Activated B cell treated with CpG ODN at 0.5 μM for 24 hours (primary cell): ENCODE measurements at places on chromosomes 4 and X.

GRCh38 chr4:128686810-128687209, 122.7 kb upstream of the JADE1 start:
- peaks cover 1% of the 10 kb centered on the region for H3K27me3 ChIP-seq
- no peak overlapping the region for H3K4me3 ChIP-seq
- H3K4me1 ChIP-seq = peaks cover 17% of the 10 kb centered on the region
- H3K36me3 ChIP-seq = no peaks in the 10 kb centered on the region
- no peak overlapping the region for H3K27ac ChIP-seq
- DNase-seq = no peak

GRCh38 chr4:16289897-16290554, 63.8 kb upstream of the TAPT1 start:
- no peak overlapping the region for H3K4me3 ChIP-seq
- DNase-seq = no peak
- H3K27me3 ChIP-seq = peaks cover 6% of the 10 kb centered on the region

GRCh38 chr4:119638359-119638758, 9.8 kb upstream of the PDE5A start:
- no peaks in the 10 kb centered on the region for H3K36me3 ChIP-seq
- no peak overlapping the region for H3K27ac ChIP-seq
- H3K27me3 ChIP-seq = peaks cover 12% of the 10 kb centered on the region
- H3K4me3 ChIP-seq = no peak overlapping the region
- no peak for DNase-seq

DNA sequence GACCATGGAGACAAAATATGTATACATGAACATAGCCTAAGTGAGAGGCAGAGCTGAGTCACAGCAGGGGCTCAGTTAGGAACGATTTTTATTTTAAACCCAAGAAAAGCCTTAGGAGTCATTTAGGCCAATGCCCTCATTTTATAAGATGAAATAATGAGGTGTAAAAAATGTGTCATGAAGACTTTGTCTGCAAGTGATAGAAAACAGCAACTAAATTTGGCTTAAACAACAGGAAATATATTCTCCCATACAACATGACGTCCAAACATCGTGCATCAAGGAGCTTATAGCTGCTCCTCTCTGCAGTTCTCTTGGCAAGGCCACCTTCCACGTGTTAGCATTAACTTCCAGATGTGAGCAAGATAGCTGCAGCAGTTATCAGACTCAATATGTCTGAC, 16.8 kb downstream of the SCFD2 start:
- H3K36me3 ChIP-seq = peaks cover 61% of the 10 kb centered on the region
- no peak overlapping the region for H3K27ac ChIP-seq
- DNase-seq = no peak
- no peak overlapping the region for H3K4me3 ChIP-seq
- H3K4me1 ChIP-seq = peaks cover 2% of the 10 kb centered on the region
- no peaks in the 10 kb centered on the region for H3K27me3 ChIP-seq

DNA sequence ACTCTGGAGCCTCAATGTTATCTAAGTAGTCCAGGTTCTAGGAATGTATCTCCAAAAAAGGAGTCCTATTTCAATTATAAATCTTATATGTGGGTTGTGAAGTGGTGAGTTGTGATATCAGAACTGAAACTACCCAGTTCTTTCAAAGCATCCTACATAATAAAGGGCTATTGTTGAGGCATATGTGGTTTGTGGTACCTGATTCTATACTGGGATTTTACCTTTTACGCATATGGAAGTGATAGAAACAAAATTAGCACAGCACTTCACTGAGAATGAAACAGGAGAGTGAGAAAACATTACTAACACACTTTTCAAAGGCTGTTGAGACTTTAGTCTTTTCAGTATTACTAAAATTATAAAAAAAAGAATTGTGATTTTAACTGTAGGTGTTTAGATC, 417.7 kb upstream of the GALNT7 start:
- DNase-seq = no peak
- H3K4me3 ChIP-seq = no peak overlapping the region
- H3K36me3 ChIP-seq = no peaks in the 10 kb centered on the region
- H3K27me3 ChIP-seq = no peaks in the 10 kb centered on the region
- H3K4me1 ChIP-seq = no peaks in the 10 kb centered on the region
- no peak overlapping the region for H3K27ac ChIP-seq

GRCh38 chrX:154383359-154384283, 4.5 kb downstream of the EMD start:
- peaks cover 15% of the 10 kb centered on the region for H3K36me3 ChIP-seq
- DNase-seq = no peak
- no peaks in the 10 kb centered on the region for H3K27me3 ChIP-seq
- H3K4me1 ChIP-seq = peaks cover 18% of the 10 kb centered on the region

DNA sequence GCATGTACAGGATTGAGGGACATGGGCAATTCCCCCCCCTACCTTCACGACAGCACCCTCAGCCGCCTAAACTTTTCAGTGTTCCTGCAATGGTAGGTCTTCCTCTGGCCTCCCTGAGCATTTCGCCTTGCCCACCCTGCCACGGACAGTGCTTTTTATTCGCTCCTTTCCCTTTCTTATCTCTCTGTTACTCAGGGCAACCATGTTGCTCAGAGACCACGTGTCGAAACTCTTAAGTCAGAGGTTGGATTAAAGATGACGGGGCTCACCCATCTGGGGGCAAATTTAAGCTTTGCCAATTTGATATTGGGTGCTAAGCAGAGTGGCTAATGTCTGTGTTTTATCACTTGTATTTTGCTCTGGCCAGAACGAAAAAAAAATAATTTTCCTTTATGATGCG, 20.4 kb downstream of the TENM3 start:
- no peaks in the 10 kb centered on the region for H3K27me3 ChIP-seq
- no peak for DNase-seq
- no peaks in the 10 kb centered on the region for H3K36me3 ChIP-seq
- no peaks in the 10 kb centered on the region for H3K4me1 ChIP-seq
- no peak overlapping the region for H3K4me3 ChIP-seq
- no peak overlapping the region for H3K27ac ChIP-seq

DNA sequence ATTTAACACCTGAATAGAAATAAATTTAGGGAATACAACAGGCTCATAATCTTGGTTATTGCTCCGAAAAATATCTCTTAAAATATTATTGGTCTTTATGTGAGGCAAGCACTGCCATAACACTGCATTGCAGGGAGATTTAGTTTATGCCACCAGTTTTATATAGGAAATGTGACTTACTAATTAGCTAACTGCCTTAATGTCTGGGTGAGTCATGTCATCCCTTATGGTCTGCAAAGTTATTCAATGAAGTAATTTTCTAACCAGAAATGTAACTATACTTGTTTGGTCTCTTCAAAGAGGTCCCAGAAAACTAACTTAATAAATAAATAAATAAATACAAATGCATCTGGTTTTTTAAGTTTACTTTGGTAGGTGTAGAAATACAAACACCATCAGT, 597.2 kb downstream of the GALNTL6 start:
- DNase-seq = no peak
- H3K36me3 ChIP-seq = no peaks in the 10 kb centered on the region
- H3K27me3 ChIP-seq = no peaks in the 10 kb centered on the region
- no peak overlapping the region for H3K27ac ChIP-seq
- H3K4me1 ChIP-seq = no peaks in the 10 kb centered on the region

DNA sequence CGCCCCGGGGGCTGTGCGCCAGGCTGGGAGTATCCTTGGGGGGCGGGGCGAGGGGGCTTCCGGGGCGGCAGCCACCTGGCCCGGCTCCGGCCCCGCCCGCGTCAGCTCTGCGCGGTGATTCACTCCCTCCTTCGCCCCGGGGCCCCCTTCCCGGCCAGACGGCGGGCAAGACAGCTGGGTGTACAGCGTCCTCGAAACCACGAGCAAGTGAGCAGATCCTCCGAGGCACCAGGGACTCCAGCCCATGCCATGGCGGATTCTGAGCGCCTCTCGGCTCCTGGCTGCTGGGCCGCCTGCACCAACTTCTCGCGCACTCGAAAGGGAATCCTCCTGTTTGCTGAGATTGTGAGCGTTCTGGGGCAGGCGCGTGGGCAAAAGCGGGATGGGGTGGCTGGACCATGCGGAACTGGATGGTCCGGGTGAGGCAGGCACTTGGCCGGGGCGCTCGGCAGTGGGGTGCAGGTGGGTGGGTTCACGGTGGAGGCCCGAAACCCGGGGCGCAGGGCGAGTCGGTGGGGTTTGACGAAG, at the start of gene PLP2:
PLP2 (plus strand) TSS at position 147 of the 528 bp plus-strand sequence; CDS start at position 250, 103 bp downstream.
- H3K27me3 ChIP-seq = no peaks in the 10 kb centered on the region
- peak; percentile 59 for DNase-seq
- H3K4me3 ChIP-seq = peak within 1 kb of the TSS; percentile 89

DNA sequence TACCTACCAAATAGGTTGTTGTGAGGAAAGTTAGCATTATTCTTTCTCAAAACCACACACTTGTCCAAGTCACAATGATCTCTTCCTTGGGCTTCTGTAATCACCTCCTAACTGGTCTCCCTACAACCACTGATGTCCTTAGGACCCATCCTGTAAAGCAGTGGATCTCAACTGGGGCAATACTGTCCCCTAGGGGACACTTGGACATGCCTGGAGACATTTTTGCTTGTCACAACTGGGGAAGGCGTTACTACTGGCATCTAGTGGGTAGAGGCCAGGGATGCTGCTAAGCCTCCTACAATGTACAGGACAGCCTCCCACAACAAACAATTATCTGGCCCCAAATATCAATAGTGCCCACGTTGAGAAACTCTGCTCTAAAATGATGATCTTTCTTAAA, 118.7 kb upstream of the AP1S2 start:
- H3K4me1 ChIP-seq = peaks cover 24% of the 10 kb centered on the region
- H3K36me3 ChIP-seq = no peaks in the 10 kb centered on the region
- H3K4me3 ChIP-seq = no peak overlapping the region

- DNase-seq = no peak
- H3K4me3 ChIP-seq = no peak overlapping the region
- H3K27ac ChIP-seq = no peak overlapping the region
- H3K27me3 ChIP-seq = peaks cover 4% of the 10 kb centered on the region
- no peaks in the 10 kb centered on the region for H3K4me1 ChIP-seq
- no peaks in the 10 kb centered on the region for H3K36me3 ChIP-seq
Measured at GRCh38 chr4:169059306-169060211, 49.5 kb upstream of the CBR4 start.

DNA sequence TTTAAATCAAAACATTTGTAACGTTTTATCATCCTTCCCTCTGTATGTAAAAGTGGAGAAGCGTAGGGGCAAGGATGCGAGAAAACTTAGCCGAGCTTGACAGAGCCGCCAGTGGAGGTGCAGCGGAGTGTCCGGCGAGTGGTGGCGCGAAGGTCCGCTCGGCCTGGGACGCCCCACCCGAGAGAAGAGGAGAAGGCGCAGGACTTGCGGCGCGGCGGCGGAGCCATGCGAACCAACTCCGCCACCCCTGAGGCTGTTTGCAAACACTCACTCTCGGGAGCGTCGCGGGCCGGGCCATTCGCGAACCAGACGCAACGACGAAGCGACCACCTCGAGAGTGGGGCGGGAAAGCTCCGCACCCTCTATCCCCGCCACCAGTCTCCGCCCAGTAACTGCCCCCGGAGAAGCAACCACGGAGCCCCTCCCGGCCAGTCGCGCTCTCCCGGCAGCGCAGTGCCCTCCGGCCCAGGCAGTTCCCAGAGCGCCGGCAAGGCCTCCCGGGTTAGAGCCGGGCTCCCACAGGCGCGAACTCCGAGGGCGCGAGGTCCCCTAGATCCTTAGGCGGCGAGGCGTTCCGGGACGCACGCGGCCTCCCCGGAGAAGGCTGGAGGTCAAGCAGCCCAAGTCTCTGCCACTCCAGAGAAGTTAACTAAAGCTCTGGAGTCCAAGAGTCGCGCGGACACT, 2.3 kb upstream of the MAB21L2 start:
- no peak overlapping the region for H3K4me3 ChIP-seq
- H3K36me3 ChIP-seq = peaks cover 56% of the 10 kb centered on the region
- no peak overlapping the region for H3K27ac ChIP-seq

GRCh38 chr4:5461477-5461876, 246.9 kb downstream of the EVC2 start:
- no peaks in the 10 kb centered on the region for H3K27me3 ChIP-seq
- H3K36me3 ChIP-seq = no peaks in the 10 kb centered on the region
- DNase-seq = no peak
- no peak overlapping the region for H3K27ac ChIP-seq
- no peak overlapping the region for H3K4me3 ChIP-seq
- H3K4me1 ChIP-seq = no peaks in the 10 kb centered on the region

GRCh38 chr4:108029016-108029720, 39.5 kb downstream of the HADH start:
- no peak overlapping the region for H3K27ac ChIP-seq
- no peak overlapping the region for H3K4me3 ChIP-seq
- H3K27me3 ChIP-seq = no peaks in the 10 kb centered on the region

- no peak overlapping the region for H3K27ac ChIP-seq
- no peaks in the 10 kb centered on the region for H3K27me3 ChIP-seq
- H3K4me3 ChIP-seq = no peak overlapping the region
Measured at GRCh38 chr4:155618183-155618838, 48.3 kb upstream of the GUCY1A1 start.

GRCh38 chr4:42711496-42711895, 54.6 kb upstream of the ATP8A1 start:
- peaks cover 3% of the 10 kb centered on the region for H3K27me3 ChIP-seq
- no peaks in the 10 kb centered on the region for H3K36me3 ChIP-seq
- no peak overlapping the region for H3K4me3 ChIP-seq
- no peaks in the 10 kb centered on the region for H3K4me1 ChIP-seq
- DNase-seq = no peak

- no peaks in the 10 kb centered on the region for H3K36me3 ChIP-seq
- H3K27me3 ChIP-seq = no peaks in the 10 kb centered on the region
- H3K4me3 ChIP-seq = no peak overlapping the region
- H3K27ac ChIP-seq = no peak overlapping the region
- DNase-seq = no peak
- no peaks in the 10 kb centered on the region for H3K4me1 ChIP-seq
Measured at GRCh38 chr4:181757910-181758660, 485.1 kb upstream of the TENM3 start.

DNA sequence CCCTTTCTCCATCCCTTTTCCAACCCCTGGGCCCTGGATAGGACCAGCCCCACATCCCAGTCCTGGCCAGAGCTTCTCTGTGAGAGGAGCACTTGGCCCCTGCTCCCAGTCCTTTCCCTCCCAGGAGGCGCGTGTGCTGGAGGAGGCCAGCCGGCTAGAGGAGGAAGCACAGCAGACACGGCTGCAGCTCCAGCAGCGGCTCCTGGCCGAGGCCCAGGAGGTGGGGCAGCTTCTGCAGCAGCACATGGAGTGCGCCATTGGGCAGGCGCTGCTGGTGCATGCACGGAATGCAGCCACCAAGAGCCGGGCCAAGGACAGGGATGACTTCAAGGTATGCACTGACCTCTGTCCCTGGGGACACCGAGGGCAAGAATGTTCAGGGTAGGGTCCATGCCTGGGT, 87.5 kb downstream of the EVC start:
- no peaks in the 10 kb centered on the region for H3K4me1 ChIP-seq
- H3K36me3 ChIP-seq = no peaks in the 10 kb centered on the region
- no peak for DNase-seq
- no peak overlapping the region for H3K27ac ChIP-seq
- H3K4me3 ChIP-seq = no peak overlapping the region

GRCh38 chr4:56757261-56757746, 64.2 kb downstream of the SPINK2 start:
- H3K27me3 ChIP-seq = no peaks in the 10 kb centered on the region
- peak; percentile 20 for DNase-seq
- peak overlapping the region; percentile 96 for H3K27ac ChIP-seq
- H3K36me3 ChIP-seq = no peaks in the 10 kb centered on the region
- H3K4me1 ChIP-seq = peaks cover 57% of the 10 kb centered on the region
